ENCODE measurements at places on chromosomes 12 and 14. TPM values are rescaled to one million over a fixed set of nuclear protein-coding genes. Genes with fewer than 3 reads are reported as not detected.

MGP gene
- total RNA-seq: 54.7 TPM

PGF gene
- 9.6 TPM for total RNA-seq

ARHGDIB gene
- total RNA-seq: 40.1 TPM

ANAPC5 gene
- total RNA-seq: 166 TPM

AKAP6 gene
- total RNA-seq: 17.8 TPM

YEATS4 gene
- 26.2 TPM for total RNA-seq

AKAP3 gene
- 1.8 TPM for total RNA-seq

SIX6 gene
- not detected for total RNA-seq

GDF3 gene
- 0.64 TPM for total RNA-seq

OTOGL gene
- 0.82 TPM for total RNA-seq

FAM90A1 gene
- total RNA-seq: 0.18 TPM

TDRD9 gene
- 1.5 TPM for total RNA-seq
